ENCODE measurements at places on chromosomes 11 and 22.

- no peak for DNase-seq
Measured at GRCh38 chr11:3902441-3902840, 47.0 kb downstream of the STIM1 start.

GRCh38 chr11:37858398-37858797, 1260.4 kb upstream of the RAG2 start:
- no peak for DNase-seq

DNA sequence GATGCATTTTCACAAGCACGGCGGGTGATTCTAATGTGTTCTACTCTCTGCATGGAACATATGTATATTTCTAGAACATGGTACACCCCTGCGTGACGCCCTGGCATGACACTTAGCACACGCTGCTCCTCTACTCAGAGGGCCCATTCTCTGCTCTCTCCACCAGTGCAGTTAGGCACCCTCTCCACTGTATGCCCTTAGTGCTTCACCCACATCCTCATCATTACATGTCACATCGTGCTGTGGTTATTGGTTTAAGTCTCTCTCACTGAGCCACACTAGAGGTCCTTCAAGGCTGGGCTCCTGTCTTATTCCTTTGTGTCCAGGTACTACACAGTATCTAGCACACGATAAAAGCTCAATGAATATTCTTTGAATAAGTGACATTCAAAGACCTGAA, 16.7 kb downstream of the TMPRSS13 start:
- no peak for DNase-seq

DNA sequence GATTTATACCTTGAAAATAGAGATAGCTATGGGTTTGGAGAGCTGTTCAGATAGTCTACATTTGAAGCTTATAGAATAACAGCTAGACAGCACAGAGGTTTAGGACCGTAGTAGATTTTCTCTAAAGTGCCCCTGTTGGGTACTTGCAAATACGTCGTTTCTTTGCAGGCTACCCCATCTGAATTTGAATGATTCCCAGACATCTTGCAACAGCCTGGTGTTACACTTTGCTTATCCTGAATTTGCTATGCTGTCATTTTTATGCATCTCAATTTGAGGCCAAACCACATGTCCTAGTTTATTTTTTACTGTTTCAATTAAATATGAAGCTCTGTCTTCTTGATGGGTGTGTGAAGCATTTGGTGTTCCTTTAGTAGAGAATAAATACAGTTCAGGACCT, 142.1 kb downstream of the WNT11 start:
- DNase-seq = no peak

DNA sequence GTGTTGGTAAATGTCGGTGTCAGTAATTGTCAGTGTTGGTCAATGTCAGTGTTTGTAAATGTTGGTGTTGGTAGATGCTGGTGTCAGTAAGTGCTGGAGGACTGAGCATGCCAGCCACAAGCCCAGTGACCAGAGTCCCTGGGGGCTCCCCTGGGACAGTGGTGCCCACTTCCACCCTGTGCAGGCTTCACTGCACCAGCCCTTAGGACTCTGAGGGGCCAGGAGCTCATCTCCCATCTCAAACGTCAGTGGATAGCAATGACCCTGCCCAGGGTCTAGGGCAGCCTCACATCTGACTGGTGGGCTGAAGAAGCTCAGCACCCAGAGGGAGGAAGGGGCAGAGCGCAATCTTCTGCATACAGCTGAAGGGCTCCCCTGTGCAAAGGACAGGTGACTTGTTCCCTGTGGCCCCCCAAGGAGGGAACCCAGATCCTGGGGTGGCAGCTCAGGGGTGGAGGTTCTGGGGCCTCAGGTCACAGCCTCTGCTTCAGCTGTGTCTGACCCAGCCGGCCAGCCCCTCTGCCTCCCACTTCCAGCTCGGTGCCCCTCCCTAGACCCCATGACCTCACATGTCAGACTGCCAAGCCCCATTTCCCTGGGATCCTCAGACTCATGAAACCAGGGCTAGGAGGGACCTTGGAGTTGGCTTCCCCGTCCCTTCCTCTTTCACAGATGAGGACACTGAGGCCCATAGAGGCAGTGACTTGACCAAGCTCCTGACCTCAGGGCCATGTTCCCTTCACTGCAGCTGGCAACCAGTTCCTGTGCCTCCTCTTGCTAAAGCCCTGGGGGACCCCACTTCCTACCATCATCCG, 138.4 kb downstream of the CRYBB2 start:
- no peak for DNase-seq

Measured in stimulated activated naive CD8-positive, alpha-beta T cell treated with anti-CD3 and anti-CD28 coated beads, Interleukin-15, Interleukin-2, amounts not matched to agents 100 U/mL and 50 U/mL, for 24 hours (primary cell).